T-helper 9 cell (primary cell): ENCODE measurements at places on chromosomes 11 and 22.
A peak's percentile ranks its signal among the peaks of the same experiment; 100 is the strongest.

DNA sequence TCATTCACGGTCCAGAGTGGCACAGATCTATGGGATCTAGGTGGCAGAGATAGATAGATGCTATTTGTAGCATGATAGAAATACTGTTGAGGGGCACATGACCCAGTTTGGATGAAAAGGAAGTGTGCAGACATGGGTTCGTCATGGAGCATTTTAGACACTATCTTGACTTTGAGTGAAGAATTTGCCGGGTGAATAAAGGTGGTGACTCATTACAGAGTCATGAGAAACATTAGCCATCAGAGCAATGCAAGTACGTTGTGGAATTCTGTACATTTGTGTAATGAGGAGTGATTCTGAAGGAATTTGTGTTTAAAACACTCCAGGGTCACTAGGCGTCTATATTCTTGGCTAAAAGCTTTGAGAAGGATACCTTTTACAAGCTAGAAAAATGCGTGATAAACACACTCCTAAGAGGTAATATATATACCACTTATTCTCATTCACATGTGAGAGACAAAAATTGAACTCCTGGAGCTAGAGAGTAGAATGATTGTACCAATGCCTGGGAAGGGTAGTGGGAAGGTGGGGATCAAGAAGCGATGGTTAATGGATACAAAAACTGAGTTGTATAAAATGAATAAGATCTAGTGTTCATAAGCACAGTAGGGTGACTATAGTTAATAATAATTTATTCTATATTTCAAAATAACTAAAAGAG is 593.7 kb upstream of the LUZP2 start:
- no peak for DNase-seq

DNA sequence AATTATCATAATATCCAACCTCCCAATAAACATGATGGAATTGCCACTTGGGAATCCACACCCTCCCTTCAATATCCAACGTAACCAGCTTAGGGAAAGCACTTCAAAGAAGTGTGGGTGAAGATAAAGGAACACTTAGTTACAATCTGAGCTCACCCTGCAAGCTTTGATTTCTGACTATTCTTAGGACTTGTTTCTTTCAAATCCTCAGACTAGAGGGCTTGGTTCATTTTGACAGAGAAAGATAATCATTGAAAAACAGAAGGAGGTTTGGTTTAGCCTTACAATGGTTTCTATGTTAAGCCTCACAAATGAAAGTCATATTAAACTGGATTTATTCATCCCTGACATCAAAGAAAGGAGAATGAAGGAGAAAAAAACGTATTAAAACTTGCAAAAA is 57.9 kb upstream of the SYT13 start:
- DNase-seq: no peak

DNA sequence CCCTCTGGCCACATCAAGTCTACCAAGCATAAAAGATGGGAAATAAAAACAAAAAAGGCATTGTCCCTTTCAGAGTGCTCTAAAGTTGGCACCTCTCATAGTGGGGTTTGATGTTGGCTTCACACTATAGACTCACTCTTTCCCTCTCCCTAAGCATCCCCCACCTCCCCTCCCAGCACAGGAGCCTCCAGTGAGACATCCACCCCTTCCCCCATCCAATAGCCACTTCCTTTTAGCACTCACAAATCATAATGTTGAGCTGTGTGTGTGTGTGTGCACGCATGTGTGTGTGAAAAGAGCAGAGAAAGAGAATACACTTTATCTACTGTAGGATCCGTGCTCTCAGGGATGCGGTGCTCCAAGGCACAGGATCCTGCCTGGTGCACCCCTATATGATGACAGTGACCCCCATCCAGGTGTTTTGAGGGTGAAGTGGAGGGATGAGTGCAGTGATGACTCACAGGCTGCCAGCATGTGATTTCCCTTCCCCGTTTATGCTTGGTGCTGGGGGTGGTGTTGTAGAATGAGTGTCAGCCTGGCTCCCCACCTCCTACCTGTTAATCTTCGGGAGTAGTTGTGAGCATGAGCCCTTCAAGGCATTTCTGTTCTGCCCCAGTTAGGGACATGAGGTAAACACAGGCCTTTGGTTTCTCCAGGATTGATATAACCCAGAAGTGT is 235.2 kb upstream of the B3GAT1 start:
- no peak for DNase-seq

DNA sequence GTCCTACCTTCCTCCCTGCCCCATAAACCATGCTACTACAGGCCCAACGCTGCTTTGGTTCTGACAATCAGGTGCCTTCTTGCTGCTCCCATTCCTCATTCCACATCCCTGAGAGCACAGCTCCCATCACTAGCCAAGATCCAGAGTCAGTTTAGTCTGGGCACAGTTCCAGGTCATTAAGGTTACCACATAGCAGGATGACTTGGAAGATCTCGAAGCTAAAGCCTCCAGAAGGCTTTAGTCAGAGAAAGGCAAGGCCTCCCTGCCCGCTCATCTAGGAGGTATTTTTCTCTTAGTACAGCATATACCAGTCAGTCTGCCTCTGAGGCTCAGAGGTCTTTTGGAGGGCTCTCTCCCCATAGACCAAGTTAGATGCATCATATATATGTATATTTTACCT is 30.3 kb downstream of the TRIM66 start:
- no peak for DNase-seq

GRCh38 chr11:14193644-14194043 is 165.3 kb downstream of the RRAS2 start:
- no peak for DNase-seq

DNA sequence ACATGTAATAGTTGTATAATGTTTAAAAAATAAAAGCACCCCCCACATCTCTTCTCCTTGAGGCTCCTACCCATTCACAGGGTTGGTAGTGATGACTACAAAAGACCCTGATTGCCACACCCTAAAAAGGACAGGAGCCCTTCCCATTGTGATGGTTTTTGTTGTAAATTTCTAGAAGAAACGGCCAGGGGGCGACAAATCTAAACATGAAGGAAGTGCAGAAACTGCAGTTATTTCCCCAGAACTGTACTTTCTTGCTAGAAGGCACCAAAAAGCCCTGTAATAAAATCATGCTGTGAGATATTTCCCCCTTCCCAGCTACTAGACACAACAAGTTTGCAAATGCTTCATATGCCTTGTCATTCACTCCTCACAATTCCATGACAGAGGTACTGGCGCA is 10.8 kb downstream of the PRR5L start:
- DNase-seq: peak; percentile 13

DNA sequence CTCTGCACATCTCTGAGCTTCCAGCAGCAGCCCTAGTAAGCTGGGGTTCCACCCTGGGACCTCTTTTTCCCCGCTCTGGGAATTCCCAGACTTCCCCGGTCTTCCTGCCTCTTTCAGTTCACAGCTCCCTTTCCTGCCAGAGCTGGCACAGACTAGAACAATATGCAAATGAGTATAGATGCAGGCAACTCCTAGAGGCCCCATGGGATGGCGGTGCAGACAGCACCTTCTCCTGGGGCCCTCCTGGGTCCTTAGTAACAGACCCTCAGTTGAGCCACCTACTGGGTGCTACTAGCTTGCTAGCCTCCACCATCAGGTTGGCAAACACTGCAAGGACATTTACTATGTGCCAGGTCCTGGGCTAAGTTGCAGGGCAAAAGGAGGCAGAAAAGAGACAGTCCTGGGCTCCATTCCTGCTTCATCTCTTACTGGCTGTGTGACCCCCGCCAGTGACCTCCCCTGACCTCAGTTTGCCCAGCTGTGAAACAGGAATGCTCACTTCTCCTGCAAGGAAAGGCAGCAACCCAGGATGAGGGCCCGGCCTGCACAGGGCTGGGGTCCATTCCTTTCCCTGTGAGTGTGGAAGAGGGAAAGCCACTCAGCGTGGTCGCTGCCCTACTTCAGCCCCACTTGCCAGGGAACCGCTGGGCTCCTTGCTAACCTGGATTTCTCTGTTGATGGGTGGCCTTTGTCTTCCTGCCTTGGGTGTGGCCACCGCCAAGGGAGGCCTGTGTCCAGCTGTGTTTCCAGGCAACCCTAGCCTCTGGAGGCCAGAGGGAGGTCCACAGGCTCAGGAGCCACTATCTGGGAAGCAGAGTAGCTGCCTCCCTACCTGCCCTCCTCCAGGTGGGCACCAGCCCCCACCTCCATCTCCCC is 7.3 kb downstream of the RELT start:
- no peak for DNase-seq

DNA sequence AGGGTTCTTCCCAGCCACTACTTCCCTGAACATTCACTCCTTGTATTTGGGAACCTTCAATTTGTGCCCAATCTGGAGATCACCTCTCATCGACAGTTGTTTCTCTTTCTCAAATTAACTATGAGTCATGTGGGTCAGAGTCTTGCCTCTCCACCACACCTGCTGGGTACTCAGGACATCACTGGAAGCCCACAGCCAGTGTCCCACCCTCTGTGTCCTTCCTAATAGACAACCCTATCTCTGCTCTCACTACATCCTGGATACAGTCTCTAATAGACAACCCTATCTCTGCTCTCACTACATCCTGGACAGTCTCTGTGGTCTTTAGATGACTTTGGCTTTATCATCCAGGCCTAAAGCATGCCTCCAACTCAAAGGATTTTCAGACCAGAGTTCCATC is 70.1 kb downstream of the ARL14EP start:
- DNase-seq: no peak

DNA sequence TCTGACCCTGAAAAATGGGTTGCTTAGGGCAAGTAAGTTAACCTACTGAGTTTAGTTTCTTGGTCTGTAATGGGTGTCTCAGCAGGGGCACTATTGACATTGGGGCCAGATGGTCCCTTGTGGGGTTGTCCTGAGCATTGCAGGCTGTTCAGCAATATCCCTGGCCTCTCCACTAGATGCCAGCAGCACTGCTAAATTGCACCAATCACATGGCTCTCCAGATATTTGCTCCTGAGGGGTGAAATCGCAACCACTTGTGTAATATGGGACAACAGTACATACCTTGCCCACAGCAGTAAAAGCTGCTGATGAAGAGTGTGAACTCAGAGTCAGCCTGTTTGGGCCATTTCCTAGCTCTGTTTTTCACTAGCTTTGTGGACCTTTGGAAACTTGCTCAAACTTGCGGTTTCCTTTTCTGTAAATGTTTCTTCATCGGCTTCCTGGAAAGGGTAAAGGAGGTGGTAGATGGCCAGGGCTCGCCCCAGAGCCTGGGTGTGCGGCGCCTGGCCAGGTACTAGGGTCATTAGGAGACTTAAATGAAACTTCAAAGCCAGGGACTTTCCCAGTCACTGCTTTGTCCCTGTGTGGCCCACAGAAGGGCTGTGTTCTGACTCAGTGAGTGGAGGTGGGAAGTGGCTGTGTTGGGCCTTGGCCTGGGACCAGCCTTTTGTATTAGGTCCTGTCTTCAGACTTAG is 13.0 kb downstream of the NCF4 start:
- no peak for DNase-seq

- no peak for DNase-seq
These were observed 13.9 kb upstream of the BAIAP2L2 start for GRCh38 chr22:38124236-38124974.

- no peak for DNase-seq
These were observed 252.7 kb downstream of the TMEM135 start for GRCh38 chr11:87290304-87290922.

GRCh38 chr22:38172832-38173640 is 8.6 kb downstream of the PLA2G6 start:
- DNase-seq: peak; percentile 37

DNA sequence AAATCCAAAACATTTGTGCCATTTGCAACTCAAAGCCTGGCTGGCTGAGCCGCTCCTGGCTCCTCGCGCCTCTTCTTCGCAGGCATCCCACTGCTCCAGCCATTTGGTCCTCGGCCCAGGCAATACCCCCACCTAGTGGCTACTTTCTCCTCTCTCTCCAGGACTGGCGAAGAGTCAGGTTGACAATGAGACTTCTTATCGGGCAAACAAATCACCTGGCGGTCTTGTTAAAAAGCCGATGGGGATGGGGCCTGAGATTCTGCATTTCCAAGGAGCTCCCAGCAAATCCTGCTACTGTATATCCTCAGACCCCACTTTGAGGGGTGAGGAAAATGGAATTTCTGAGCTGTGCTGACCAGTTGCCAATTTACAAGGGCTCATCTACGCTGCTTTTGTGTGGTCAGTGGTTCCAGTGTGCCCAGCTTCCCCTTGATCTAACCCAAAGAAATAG is 89.0 kb downstream of the ISX start:
- DNase-seq: no peak

DNA sequence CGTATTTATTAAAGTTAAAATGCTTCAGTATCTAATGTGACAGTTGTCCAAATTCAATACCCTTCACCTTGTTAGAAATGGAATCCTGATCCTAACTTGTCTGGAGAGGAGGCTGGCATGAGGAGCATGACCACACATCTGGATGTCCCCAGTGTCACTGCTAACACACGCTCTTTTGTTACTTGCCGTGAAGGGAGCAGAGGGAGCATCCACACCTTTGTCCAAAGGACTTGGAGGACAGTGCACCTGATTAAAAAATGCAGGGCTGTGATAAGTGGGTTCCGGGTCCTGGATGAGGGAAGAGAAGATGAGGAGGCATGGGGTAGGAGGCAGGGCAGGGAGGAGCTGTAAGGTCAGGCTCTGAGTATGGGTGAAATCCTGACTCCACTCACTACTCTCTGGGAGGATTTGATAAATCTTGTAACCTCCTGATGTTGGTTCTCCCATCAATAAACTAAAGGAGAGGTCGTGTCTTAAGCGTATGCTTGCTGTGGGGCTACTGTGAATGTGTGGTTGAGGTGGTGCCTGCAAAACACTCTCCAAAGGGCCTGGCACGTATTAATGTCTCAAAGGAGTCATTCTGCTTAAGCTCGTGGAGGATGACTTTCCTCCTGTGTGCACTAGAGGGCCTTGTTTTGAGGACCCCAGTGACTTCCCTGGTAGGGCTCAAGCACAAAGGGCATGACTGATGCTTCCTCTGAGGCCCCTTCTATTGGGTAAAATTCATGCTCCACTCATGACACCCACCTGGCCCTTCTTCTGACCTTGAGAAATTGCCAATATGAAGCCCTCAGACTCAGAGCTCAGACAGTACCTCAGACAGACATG is 16.8 kb upstream of the IGLL5 start:
- no peak for DNase-seq

DNA sequence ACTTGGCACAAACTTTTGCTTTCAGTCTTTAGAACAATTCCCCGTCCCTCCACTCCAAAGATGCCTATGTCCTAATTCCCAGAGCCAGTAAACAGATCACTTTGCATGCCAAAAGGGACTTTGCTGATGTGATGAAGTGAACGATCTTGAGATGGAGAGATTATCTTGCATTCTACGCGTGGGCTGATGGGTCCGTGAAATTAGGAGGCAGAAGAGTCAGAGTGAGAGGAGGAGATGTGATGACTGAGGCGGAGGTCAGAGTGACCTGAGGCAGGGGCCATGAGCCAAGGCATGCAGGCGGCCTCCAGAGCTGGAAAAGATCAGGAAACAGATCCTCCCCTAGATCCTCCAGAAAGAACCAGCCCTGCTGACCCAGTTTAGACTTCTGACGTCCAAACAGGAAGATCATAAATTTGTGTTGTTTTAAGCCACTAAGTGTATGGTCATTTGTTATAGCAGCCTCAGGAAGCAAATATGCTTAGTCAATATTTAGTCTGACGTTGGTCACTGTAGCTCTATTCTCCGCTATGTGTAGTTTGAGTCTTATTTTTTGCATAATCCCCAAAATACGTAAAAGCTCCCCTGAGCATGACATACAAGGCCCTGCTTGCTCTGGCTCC is 76.0 kb upstream of the TIMP3 start:
- DNase-seq: no peak
